ENCODE measurements at places on chromosomes 6 and 20.

- DNase-seq, result no peak
Observed at GRCh38 chr6:28776269-28777146, 147.3 kb downstream of the TRIM27 start.

DNA sequence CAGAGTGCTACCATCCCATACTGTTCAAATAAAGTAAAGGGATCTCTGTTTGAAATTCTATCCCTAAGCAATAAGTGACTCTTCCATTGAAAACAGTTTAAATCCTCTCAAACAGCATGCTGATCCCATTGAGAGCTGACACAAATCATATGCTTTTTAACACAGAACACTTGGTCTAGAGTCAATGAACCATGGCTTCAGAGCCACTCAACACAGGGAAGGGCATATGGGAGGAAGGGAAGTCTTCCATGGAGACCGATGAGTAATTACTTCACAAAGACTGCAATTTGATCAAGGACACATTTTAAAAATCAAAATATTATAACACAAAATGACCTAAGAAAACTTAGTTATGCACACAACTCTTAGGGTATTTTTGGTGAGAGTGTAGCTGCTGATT lies 1073.0 kb upstream of the MAP3K7 start:
- DNase-seq, result no peak

DNA sequence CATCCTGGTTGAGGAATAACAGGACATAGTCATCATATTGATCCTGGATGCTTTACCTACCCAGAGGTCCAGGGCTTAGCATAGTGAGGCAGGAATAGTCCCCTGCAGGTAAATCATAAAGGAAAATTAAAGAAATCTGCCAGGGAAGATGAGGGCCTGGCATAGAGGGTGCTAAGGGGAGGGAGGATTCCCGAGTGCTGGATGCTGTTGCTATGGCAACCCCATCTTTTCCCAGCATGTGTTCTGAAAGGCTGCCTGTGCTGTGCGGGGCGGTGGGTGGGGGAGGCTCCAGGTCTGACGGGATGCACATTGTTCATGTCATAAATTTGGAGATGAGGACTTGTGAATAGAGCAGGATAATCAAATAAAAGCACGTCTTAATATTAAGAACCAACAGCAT lies 212.6 kb upstream of the PCSK2 start:
- no peak for DNase-seq

DNA sequence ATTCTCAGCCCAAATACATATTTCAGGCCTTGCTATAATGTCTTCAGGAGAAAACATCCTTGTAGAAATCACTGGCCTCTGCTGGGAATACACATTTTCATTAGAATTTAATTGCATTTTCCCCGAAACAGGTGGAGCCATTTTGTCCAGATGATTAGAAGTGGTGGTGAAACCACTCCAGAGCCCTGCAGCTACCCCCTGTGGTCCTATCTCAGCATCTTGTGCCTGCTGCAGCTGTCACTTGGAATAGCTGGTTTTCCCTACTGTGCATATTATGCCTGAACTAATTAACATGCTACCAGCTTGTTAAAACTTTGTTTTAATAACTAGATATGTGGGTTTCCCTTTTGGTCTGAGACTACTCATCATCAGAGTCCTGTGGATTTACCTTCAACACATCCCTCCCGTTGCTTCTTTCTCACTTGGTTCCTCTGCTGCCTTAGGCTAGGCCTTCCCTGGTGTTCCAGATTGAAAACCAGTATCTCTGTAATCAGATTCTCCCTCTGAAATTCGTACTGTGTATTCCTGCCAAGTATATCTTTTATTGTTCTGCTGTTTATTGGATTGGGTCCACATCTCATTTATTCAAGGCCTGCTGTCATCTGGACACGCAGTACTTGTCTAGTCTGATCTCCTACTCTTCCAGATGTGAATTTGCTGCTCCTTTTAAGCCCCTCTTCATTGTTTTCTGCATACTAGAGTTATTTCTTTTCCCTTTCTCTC lies 15.2 kb downstream of the DNAH8 start:
- DNase-seq, result no peak

DNA sequence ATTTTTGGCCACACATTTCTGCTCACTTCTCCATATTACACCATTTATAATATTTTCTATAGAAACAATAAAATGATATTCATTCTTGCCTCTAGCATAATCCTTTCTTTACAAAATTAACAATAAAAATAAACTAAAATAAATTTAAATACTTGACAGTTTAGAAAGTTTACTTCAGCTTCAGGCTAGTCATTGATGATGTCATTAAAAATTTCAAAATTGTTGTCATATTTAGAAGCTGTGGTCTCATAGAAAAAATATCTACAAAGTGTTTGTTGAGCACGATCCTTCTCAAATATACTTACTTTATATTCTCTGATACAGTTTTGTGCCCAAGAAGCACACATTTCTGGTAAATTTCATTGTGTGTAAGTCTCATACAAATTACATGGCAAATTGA lies 717.4 kb upstream of the CITED2 start:
- no peak for DNase-seq

DNA sequence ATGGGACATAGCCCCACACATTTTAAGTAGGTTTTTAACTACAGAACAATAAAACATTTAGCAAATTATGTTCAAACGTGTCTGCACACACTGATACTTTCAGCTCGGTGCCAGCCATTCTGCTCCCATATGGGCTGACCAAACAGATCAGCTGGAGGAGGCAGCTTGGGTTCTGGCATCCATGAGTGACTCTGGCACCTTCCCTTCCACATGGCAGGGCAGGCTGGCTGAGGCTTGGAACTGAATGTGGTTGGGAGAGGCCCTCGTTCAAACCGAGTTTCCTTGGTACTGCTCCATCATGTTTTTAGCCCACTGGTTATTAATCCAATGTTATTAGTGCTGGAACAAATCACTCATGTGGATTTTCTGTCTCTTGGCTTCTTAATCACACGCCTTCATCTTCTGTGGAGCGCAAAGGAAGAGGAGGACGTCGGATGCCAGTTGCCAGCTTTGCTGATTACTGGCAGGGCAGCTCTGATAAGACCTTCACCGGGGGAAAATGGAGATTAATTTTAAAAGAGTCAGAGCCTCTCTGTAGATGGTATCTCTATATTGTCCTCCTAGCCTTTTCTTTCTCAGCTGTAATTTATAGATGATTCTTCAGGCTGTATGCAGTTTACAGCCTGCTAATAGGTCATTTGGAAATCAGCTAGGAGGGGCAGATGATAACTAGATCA lies 93.1 kb upstream of the TIAM2 start:
- no peak for DNase-seq

DNA sequence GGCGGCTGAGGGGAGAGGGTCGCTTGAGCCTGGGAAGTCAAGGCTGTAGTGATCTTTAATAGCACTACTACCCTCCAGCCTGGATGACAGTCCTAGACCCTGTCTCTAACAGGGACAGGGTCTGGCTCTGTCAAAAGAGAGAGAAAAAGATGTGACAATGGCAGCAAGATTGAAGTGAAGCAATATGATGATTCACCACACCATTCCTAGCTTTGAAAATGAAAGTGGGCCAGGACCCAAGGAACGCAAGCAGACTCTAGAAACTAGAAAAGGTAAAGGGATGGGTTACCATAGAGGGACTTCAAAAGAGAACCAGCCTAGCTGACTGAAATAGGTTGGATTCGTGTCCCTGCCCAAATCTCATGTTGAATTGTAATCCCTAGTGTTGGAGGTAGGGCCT lies 426.9 kb downstream of the HTR1B start:
- DNase-seq, result no peak

DNA sequence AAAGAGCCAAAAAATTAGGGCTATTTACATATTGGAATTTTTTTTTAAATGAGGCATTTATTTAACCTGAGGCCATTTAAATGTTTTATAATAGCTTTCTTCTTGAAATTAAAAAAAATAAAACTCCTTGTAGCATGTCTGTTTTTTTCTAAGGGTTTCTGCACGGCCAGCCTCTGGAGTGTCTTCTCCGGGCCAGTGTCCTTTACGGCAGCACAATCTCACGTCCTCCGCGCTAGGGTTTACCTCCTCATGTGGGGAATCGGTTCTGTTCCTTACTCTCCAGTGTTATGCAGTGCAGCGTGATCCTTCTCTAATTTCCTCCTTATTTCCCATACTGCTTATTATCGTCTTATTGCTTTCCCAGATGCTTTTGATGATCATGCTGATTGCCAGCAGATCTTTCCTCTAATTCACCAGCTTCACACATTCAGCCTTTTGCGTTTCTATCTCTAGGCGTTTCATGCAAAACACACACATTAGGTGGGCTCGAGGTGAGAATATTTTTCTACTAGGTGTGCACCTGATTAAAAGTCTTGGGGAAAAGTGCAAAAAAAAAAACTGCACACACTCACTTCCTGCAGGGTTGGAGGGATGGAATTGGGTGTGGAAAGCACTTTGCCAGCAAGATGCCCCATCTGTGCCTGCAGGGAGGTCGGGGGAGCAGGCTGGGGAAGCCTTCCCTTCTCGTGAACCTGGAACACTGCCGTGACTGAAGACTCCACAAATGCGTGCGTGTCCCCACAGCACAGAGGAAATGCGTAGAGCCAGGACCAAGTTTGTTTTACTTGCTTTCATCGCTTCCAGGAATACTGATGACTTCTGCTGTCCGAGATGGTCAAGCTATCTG lies 56.1 kb downstream of the PSMG4 start:
- DNase-seq, result no peak

GRCh38 chr20:45088247-45088646 lies 12.7 kb downstream of the KCNS1 start:
- DNase-seq, result no peak

DNA sequence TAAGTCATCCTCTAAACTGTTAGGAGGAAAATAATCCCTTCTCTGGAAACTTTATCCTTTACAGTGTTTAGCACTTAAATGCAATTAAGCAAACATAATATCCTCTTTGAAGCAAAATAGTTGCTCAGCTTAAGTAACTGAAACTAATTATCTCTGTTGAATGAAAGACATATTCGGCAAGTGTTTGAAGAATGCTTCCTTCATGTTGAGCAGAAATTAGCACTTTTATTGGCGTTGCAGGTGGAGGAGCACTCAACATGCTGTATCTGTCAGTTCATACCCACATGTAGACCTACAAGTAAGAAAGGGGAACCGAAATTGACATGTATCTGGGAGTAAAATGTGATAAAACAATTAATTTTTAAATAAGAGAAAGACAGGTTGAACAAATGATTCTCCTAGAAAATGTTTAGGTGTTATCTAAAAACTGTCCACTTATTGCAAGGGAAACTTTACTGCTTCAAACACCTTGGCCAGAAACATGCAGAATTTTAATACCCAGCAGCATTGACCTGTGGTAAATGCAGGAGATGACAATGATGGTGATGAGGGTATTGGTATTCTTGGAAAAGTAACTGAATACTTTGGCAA lies 987.0 kb upstream of the MAP3K7 start:
- DNase-seq, result no peak

Data from GDM1 (cell line).